CD4-positive, alpha-beta T cell treated with Interleukin-17A for 1 hour (primary cell): ENCODE measurements at places on chromosomes 16 and 17.

DNA sequence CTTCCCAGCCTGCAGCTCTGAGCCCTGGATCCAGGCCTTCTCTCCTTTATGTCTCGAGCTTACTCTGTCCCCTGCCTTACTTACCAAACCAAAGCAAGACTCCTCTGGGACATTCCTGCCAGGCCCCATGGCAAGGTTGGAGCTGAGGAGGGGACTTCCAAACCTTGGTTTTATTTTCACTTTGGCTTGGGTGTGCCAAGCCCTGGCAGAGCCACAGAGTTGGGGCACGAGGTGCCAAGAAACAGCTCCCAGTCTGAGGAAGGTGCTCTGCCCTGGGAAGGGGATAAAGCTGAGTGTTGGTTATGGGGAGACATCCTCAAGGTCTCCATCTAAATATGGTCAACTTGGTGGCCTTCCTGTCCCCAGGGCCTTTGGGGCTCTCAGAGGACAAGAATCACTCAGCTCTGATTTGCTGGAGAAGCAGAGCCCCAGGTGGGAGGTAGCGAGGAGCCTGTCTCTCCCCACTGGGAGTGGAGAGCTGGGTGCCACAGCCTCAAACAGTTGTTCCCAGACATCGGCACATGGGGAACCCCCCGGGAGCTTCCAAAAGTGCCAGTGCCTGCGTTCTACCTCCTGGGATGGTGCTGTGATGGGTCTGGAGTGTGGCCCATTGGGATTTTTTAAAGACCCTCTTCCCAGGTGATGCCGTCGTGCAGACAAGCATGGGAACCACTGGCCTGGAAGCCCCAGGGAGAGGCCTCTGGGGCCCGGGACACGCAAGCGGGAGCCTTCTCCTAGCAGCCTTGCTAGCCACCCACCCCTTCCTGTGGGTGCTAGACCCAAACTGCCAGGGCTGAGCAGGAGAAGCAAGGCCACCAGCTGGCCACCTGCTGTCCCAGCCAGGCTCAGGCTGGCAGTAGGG is 10.3 kb downstream of the NLRC5 start:
- peak; percentile 66 for DNase-seq

DNA sequence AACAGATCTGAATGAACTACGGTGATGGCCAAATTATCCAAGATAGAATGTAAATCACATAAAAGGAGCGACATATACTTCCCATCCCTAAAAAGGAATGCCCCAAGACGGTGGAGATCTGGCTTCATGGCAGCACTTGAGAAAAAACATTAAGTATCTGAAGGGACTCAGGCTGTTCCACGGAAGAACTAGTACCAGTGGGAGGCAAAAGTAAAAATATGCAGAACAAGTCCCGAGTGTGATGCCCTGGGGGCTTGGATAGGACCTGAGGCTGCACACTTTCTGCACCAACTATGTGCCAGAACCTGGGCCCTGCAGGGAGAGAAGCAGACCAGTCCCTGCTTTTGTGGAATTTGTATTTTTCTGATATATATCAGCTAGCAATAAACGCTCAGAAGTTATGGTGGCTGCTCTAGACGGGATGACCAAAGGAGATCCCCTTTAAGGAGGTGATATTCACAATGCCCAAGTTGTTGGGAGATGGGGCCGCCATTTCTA is 539 bp upstream of the CKLF start:
- no peak for DNase-seq

GRCh38 chr17:38742411-38743308 is 5.5 kb downstream of the PCGF2 start:
- no peak for DNase-seq

GRCh38 chr16:3304370-3304769 is 860 bp downstream of the TIGD7 start:
- no peak for DNase-seq

DNA sequence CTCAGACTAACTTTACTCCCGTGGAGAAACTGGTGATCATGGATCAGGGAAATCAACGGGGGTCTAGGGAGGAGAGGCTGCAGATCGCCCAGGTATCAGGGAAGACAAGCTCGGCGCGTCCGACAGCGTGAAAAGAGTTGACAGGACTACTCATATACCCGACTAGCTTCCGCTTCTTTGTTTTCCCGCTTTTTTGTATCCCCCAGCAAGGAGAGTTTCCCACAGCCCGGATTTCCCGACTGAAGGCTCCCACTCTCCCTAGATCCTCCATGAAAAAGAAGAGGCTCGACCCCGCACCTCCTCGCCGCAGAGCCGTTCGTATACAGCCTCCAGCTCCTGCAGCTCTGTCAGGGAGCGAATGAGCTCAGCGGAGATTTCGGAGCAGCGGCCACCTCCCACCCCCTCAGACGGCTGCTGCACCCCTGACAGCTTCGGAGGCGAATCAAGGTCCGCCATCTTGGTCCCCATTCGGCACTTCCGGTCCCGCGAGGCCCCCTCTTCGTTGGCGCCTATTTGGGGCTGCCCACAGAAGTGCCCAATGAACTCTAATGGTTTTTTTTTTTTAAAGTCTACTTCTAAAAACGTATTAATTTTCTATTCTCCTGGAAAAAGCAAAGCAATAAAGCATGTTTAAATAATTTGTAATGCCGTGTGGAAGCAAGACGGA is at the start of gene COG4:
TSS of gene COG4 (minus strand) at position 479 of the 667 bp plus-strand sequence. CDS start at position 468, 11 bp downstream.
- peak; percentile 93 for DNase-seq

GRCh38 chr16:50567651-50568050 is 19.5 kb downstream of the NKD1 start:
- DNase-seq, result no peak

GRCh38 chr16:62034231-62035114 is 1.8 kb downstream of the CDH8 start:
- no peak for DNase-seq

- no peak for DNase-seq
Observed at GRCh38 chr16:49498666-49499413, 125.2 kb downstream of the C16orf78 start.

DNA sequence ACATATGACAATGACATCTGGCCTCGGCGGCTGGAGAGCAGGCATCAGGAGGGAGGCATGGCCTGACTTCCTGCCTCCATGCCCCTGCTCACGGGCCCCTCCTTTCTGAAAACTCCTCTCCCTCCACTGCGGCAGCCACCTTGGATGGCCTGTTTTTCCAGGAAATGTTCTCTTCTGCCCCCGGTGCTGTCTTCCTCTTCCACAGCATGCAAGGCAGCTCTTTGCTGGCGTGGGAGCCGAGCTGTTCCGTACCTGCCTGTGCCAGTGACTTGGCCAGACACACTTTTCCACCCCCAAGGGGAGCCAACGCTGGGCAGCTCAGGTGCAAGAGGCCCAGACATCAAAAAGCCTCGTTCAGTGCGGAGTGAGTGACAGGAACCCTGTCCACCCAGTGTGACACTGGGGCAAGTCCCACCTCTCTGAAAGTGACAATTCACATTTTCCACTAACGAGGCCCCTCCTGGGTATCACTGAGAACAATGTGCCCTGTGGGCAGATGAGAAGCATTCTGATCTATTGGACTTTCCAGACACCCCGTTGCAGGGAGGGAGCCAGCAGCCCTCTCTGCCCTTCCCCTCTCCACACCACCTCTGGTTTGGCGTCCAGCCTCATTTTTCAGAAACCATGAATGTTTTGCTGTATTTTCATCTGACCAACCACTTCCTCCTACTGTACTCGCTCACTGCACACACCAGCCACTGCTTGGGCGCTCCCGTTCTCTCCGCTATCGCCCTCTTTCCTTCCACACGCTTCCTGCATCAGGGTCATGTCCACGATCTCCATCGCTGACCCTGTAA is 31.2 kb downstream of the NSMCE1 start:
- peak; percentile 77 for DNase-seq

- DNase-seq, result no peak
Observed at GRCh38 chr17:17824783-17825614, 11.8 kb downstream of the SREBF1 start.

- DNase-seq, result no peak
Observed at GRCh38 chr17:30170415-30170987, 53.9 kb downstream of the NSRP1 start.

DNA sequence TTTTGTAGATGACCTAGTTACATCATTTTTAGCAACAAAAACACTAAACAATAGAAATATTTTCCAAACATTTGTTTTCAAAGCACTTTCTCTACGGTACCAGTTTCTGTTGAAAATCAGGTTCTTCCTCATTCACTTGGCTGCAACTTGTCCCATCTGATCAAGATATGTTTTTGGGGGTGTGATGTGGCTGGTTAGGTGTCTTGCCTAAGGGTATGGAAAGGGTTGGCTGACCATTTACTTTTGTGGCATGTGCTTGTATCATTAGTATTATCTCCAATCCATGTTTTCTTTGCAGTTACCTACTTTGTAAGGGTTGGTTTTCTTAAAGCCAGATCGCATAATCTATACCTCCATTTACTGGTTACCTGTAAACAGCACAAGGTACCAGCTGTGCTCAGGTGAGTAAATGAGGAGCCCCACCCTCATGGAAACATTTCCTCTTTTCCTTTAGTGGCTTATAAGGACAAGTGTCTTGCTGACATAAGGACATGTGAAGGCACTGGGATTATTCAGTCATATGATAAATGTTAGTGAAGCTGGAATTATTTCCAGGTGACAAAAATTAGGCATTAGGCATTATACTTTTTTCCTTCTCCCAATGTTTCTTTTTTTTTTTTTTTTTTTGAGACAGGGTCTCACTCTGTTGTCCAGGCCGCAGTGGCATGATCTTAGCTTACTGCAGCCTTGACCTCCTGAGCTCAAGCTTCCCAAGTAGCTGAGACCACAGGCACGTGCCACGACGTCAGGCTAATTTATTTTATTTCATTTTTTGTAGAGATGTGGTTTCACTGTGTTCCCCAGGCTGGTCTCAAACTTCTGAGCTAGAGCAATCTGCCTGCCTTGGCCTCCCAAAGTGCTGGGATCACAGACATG is 162.0 kb downstream of the CCDC182 start:
- no peak for DNase-seq

DNA sequence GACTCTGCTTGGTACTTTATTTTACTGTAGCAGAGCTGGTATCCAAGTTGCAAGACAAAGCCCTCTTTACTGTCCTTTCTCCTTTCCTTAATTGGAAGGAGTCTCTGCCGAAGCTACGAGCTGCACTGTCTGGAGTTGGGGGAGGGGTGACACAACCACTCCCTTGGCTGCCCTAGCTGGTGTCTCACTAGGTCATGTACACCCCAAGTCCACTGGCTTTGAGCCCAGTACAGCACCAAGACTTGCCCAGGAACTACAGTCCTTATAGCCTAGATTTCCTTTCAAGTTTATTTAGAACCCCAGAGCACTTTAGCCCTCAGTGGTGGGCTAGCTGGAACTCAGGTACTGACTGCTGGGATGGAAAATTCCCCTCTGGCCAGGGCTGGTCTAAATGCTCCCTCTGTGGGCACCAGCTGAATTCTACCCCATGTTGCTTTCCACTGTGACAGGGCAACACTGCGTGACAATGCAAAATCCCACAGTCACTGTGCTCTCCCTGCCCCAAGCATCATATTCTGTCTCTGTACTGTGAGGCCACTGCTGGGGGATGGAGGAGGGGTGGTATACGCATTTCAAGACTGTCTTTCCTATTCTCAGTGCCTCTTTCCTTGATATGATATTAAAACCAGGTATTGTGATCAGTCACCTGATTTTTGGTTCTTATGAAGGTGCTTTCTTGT is 18.4 kb downstream of the EFCAB5 start:
- DNase-seq, result no peak

GRCh38 chr17:82281502-82282238 is 8.2 kb upstream of the CSNK1D start:
- DNase-seq, result no peak

DNA sequence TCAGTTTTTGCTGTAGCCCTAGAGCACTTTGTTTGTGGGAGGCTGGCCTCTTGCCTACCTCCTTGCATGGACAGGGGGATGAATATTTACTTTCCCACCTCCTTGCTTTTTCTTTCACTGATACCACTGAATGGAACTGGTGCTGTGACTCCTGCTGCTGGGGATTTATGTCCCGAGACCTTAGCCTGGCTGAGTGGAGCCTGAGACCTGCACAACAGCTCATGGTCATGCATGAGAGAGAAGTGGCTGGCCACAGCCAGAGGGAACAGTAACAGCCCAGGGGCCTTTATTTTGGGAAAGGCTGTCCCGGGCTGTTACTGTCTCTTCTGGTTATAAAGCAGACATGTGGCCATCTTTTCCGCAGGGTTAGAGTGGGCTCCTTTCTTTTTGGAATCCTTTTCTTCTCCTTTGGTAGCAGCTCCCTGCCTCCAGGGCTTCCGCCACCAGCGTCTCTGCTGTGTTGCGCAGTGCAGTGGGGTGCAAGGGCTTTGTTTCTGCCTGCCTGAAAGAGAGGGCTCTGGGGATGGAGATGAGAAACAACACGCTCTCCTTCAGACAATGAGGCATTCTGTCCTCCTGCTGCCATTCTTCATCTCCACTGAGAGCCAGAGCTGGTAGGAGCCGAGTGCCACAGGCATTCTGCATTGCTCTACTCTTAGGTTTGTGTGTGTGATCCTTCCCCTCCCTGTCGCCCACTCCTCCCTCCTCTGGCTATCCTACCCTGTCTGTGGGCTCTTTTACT is 14.5 kb downstream of the SNX11 start:
- DNase-seq, result no peak
